Mesenteric fat pad (tissue), 1 donor: ENCODE measurements at places on chromosomes 4 and X. TPM values are rescaled to one million over a fixed set of nuclear protein-coding genes. Genes with fewer than 3 reads are reported as not detected.

DNA sequence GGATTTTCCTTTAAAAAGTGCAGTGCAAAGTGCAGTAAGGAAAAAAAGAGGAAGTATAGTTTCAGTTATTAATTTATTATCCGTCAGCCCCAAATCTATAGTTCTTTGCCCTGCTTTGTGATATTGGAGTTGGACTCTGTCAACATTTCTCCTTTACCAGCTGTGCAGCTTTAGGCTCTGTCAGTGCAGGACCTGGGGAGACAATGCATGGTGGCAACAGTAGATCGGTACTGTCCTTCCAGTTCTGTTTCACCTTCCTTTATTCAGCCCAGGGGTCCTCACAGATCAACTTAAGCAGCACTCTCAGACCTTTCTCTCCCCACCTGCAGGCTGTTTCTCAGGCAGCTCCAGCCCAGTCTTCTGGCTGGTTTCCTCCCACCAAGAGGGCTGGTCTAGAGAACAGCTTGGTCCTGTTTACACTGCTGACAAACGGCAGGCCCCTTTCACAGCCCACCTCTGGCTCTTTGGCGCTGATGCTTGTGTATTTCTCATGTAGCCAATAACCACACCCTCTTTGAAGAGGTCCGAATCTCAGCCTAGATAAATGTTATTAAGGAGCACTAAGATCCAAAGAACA is 71.6 kb downstream of the MCUB start:
- no peak for DNase-seq

GRCh38 chr4:152398060-152398459 is 137.8 kb downstream of the FBXW7 start:
- no peak for DNase-seq

DNA sequence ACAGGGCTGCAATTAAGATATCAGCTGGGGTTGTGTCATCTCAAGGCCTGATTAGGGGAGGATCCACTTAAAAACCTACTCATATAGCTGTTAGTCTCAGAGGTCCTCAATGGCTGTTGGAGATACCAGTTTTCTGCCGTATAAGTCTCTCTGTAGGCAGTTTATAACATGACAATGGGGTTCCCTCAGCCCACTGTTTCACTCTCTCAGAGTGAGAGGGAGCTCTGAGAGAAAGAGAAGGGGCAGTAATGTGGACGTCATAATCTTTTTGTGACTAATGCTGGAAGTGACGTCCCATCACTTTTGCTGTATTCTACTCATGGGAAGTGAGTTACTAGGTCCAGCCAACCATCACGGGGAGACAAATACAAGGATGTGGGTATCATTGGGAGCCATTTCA is 70.3 kb downstream of the STIM2 start:
- DNase-seq: no peak

DNA sequence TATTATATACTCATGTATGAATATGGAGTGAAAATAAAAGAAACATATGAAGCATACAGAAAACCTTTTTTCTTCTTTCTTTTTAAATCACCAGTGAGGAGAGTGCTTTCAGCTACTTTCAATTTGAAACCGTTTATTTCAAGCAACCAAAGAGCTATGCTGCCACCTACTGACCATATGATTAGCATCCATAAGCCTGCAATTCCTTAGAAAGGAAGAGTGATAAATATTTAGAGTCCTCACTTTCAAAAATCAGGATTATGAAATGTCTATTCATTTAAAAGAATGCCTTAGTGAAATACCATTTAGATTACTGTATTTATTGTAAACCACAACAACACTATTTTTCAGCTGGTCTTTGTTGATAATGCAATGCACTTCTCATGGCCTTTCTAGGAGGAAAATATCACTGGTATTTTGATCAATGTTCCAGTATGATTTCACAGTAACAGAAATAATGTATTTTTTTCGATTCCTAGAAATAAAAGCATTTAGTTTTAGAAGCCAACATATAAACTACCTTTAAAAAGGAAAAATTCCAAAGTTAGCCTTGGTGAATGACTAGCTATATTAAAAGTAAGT is 667.6 kb downstream of the PCDH18 start:
- no peak for DNase-seq

DNA sequence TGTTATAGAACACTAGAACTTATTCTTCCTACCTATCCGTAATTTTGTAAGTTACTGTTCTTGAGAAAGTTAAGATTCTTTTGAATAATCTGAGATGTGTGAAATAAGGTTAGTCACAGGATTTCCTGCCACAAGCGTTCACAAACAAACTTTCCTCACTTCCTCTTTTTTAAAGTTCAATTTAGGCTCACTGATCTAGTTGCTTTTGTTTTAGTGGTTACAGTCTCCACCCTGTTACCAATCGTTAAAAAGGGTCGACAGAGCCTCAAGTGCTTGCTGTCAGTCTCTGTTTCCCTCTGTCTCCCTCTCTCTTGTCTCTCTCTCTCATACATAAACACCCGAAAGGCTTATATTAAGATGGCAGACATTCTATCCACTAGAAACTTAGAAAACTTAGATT is 35.9 kb upstream of the STK26 start:
- DNase-seq: no peak

NHS gene
- total RNA-seq: 11.4 TPM

PPP1R3F gene
- total RNA-seq: 2.2 TPM

- DNase-seq: no peak
Observed at GRCh38 chrX:103687696-103688201, 1.2 kb upstream of the MORF4L2 start.

ADGRL3 gene
- total RNA-seq: 5.9 TPM

GRCh38 chr4:7571701-7572100 is 137.0 kb upstream of the PSAPL1 start:
- no peak for DNase-seq

DNA sequence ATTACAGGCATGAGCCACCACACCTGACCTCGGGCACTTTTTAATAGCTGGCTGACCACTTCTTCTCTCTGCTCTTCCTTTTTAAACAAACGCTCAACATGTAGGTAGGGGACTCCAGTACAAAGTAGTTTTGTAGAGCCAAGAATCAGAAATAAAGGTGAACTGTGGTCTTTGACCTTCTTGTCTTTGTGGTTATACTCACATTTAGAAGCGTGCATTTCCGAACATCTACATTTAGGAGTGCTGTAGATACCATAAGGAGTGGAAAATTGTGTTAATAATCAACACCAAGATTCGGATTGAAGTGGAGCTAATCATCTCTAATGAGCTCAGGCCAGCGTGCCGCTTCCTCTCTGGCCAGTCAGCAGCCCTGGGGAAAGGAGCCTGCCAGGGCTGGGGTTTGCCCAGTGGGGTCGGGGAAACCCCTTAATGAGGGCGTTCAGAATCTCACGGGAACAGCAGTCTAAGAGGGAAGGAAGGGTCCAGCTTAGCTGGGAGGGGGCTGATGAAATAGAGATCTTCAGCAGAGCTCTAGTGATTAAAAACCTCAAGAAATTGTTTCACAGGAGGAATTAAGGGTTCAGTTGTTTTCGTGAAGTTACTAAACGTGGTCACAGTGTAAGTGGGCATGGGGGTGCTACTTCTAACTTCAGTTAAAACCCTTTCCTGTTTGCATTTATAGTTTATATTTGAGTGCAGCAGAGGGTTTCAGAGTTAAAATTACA is 81.2 kb downstream of the GAB1 start:
- DNase-seq: no peak

WWC2 gene
- total RNA-seq: 37.6 TPM

DNA sequence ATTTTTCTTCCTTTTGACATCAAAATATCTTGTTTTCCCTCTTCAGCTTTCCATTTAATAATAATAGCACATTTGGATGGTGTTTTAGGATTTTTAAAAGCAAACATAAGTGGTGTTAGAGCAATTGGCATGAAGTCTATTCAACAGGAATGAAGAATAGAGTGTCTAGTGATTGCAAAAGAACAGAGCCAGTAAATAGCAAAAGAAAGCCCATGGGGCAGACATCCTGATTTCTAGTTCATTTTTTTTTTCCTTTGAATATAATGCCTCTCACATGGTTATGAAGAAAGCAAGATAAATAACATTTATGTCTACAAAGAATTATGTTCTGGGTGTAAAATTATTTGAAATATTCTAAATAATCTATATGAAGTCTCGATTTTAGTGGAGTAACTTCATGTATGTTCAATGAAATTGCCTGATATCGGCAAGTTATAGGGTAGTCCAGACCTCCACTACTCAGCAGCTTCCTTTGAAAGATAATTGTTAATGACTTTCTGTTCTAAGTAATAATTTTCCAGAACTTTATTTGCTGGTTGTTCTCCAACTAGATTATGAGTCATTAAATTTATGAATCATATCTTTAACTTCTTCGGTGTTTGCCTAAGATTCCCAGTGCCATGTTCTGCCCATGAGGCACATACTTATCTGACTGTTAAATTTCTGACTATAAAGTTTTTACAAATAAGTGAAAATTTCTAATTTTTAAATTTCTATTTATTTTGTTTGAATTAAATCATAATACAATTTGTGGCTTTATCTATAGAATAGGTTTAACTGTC is 587.9 kb downstream of the TLL1 start:
- no peak for DNase-seq
